ENCODE measurements at places on chromosomes 12 and 14.

GRCh38 chr12:21054334-21054733 is 76.7 kb upstream of the SLCO1B1 start:
- DNase-seq, result no peak

DNA sequence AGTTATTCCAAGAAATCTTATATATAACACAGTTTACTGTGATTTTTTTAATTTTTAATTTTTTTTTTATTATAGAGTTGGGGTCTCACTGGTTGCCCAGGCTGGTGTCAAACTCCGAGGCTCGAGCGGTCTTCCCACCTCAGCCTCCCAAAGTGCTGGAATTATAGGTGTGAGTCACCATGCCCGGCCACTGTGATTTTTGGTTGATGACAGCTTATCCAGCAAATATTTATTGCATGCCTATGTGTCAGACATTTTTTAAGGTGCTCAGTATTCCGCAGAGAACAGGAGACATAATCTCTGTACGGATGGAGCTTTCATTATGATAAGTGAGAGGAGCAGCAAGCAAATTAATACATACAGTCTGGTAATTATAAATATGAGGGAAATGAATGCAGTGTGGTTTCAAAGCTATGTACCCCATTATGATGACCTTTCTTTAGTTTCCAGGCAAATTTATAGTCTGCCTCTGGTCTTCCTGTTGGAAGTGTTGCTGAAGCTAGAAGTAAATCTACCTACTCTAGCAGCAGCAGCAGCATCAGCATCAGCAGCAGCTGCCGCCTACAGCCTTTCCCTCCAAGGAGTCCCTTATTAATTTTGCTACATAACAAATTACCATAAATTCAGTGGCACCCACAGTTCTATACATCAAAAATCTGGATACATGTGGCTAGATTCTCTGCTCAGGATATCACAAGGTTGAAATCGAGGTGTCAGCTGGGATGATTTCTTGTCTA is 32.3 kb downstream of the FRS2 start:
- DNase-seq, result peak; percentile 47

GRCh38 chr14:50311972-50312733 is at the start of the genes DMAC2L and L2HGDH:
DMAC2L (plus strand) TSS chr14:50312324; CDS start chr14:50321488, 9,164 bp downstream.
L2HGDH (minus strand) TSS chr14:50312229; CDS start chr14:50312150, 79 bp downstream.
- DNase-seq, result peak; percentile 57

DNA sequence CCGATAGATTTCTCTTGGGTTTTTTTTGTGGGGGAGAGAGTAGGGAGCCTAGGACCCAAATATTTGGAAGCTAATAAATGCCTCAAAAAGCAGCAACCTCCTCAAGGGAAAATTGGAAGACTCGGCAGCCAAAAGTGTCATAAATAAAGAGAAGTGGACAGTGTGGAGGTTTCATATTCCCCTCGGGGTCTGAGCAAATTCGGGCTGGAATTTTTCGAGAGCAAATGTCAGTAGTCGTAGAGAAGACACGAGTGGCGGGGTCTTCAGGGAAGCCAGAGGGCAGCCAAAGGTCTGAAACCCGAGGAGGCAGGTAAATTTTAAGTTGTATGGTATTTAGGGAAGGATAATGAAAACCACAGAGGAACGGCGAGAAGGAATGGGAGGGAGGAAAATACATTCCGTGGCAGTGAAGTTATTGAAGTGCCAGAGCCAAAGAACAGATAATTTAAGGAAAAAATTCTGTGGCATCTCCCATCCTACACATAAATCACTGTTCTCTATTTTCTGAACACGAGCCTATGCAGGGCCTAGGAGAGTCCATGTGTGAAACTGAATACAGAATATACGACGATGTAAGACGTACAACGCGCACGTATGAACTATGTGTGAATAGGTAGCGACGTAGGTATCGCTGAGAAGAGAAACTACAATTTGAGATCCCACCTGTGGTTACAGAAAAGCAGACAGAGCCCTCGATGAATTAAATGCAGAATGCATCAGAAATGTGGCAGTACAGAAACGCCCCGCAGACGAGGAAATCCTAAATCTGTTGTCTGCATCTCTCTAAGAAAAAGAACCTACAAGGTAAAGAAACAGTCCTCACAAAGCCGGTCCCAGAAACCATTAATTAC is 12.9 kb downstream of the BCL11B start:
- no peak for DNase-seq

DNA sequence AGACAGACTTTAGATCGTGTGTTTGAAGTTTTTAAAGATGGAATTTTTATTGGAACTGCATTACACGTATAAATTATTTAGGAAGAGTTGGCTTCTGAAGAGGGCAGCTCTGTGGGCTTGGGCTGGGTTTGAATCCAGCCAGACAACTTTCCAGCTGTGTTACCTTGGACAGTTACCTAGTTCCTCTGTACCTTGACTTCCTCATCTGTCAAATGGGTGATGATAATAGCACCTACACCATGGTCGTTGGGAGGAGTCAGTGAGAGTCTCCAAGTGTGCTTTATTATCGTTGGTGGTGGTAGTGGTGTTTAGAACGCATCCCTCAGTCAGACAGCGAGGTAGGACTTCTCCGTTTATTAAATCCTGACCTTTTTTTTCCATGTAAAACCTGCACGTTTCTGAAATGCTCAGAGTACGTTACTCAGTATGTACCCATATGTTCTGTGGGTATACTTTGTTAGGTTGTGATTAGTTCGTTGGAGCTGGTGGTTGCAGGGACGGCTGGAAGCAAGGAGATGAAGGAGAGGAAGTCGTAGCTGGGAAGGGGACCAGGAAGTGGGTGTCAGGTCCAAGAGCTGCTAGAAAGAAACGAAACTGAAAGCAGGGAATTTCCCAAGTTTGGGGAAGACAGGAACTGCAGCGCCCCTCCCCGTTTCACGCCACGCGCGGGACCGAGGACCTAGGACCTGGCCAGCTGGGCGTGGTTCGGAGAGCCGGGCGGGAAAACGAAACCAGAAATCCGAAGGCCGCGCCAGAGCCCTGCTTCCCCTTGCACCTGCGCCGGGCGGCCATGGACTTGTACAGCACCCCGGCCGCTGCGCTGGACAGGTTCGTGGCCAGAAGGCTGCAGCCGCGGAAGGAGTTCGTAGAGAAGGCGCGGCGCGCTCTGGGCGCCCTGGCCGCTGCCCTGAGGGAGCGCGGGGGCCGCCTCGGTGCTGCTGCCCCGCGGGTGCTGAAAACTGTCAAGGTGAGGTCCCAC is at the start of gene OAS3:
Gene OAS3 (plus strand): TSS at position 734 of the 979 bp plus-strand sequence. CDS start 57 bp downstream, at position 791.
- DNase-seq, result peak; percentile 35
